ENCODE measurements at places on chromosomes 5 and 9. TPM values are rescaled to one million over a fixed set of nuclear protein-coding genes. Genes with fewer than 3 reads are reported as not detected.

The NOXA1 gene
- total RNA-seq: 1.0 TPM

DNA sequence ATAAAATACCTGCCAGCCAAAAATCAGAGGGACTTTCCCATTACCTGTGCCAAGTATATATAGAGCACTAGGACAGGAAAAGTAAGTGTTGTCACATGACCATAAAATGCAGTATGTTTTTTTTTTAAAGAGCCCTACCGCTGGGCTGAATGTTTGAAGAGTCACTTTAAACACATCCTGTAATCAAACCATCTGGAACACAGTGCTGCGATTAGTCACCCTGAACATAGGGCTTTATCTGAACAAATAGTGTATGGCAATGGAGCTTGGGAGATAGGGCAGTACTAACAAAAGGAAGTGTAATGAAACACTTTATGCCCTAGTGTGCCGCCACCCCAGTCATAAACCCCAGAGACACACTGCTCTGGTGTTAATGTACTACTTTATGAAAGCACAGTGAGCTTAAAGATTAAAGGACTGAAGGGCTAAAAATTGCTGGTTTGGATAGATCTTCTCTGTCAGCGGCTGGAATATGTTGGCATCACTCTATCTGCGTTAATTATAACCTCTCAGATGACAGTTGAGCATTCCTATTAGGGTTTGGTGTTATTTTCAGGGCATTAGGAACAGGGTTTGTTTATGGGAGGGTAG lies 90.4 kb downstream of the ZNF608 start:
- DNase-seq: no peak

DNA sequence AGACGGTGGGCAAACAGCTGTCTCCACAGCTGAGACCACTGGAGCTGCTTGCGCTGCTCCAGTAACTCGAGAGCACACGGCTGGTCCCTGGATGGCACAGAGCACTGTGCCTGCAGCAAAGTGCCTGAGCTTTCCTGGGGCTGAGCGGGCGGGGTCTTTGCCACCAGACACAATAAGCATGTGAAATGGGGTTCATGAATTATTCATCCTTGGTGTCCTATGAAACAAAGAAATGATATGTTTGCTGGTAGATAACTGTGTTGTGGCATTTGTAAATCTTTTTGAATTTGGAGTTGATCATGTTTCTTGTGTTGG lies 151.7 kb upstream of the MPDZ start:
- no peak for DNase-seq

- DNase-seq: no peak
Measured at GRCh38 chr5:35129276-35129675, 81.5 kb upstream of the AGXT2 start.

- DNase-seq: no peak
Measured at GRCh38 chr9:93030642-93031628, 27.6 kb upstream of the SUSD3 start.

DNA sequence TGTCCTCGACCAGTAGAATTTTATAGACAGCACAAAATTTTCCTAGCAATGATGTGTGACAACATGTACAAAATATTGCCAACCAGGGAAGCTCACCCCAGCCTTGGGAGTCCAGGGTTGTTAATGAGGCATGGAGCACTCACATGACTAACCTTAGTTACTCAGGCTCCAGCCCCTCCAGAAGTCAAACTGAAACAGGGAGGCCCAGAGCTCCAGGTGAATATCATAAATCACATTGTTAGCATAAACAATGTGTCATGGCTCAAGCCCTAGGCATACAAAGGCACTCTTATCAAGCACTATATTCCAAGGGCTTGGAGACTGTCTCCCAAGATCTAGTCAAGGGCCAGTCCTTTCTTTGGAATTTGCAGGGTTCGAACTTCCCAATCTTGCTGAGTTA lies 44.4 kb downstream of the TNFAIP8 start:
- peak; percentile 65 for DNase-seq

The HAVCR2 gene
- 10.4 TPM for total RNA-seq

GRCh38 chr5:103808464-103809106 lies 246.0 kb upstream of the NUDT12 start:
- DNase-seq: no peak

The ABCA1 gene
- 31.5 TPM for total RNA-seq

The CEP78 gene
- total RNA-seq: 39.5 TPM

The FBP2 gene
- total RNA-seq: not detected

DNA sequence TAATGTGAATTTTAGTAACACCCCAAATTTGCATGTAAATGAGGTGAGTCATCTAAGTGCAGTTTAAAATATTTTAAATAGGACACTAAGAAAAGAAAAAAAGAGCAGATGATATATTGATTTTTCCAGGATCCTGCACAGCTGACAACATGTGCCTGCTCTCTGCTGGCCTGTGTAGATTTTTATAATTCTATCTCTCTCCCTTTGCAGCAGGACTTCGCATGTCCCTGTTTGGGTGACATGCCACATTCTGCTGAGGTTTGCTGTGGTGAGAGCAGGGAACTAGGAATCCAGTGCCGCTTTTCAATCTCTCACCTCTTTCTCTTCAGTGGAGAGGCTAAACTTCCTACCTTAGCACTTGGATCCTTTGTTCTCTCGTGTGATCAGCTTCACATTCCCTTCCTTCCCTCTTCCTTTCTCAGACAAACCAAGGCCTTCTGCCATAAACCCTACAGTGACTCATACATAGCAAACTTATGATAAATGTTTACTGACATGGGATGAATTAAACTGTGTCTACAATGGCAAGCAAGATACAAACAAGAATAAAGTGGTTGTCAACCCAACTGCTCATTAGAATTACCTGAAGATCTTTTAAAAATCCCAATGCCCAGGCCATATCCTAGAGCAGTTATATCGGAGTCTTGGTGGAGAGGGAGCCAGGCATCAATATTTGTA lies 198.8 kb upstream of the EFNA5 start:
- no peak for DNase-seq

- no peak for DNase-seq
Measured at GRCh38 chr5:148398698-148399121, 15.0 kb downstream of the FBXO38 start.

The CDKN2B-AS1 gene
- total RNA-seq: not detected

DNA sequence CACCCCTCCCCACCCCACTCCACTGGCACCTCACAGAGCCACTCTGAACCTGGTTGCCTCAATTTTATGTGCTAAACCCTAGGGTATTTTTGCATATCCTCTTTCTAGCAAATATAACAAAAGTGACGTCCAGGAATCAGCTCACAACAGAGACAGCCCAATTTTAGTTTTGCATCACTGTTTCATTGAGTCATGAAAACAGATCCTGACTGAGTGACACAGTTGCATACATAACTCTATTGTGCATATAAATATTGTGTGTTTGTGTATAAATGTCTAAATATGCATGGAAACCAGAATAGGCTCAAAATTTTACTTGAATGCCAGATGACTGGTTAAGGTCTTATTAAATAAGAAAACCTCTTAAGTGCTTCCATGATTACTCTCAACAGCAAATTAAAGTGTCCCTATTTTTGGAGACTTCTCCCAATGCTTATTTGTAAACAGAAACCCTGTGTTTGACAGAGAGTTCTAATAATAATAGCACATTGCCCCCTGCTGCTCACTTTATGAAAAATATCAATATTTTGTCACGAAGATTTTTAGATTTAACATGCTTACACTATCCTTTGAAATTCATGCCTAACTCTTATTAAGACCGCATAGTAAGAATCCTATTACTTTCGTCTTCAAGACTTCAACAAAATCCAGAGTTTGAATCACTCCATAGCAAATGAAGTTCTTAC lies 75.5 kb upstream of the PRRC1 start:
- no peak for DNase-seq

GRCh38 chr5:127517110-127517479 lies 345 bp upstream of the PRRC1 start:
- no peak for DNase-seq

The BARHL1 gene
- not detected for total RNA-seq

The FGF18 gene
- total RNA-seq: not detected

DNA sequence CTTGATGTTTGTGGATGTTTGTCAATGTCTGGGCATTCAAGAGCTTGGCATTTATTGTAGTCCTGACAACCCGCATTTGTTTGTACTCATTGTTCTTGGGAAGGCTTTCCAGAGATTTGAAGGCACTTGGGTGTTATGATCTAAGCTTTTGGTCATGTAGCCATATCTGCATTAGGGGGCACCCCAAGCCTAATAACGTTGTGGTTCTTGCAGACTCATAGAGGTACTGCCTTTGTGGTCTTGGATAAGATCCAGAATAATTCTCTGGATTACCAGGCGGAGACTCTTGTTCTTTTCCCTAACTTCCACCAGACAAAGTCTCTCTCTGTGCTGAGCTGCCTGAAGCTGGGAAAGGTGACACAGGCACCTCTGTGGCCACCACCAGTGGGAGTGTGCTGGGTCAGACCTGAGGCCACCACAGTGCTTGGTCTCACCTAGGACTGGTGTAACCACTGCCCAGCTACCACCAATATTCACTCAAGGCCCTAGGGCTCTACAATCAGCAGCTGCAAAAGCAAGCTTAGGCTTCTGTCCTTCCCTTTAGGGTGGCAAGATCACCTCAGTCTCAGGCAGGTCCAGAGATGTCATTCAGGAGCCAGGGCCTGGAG lies 144.4 kb upstream of the TAS2R1 start:
- no peak for DNase-seq

- no peak for DNase-seq
Measured at GRCh38 chr5:87650284-87650683, 237.6 kb upstream of the CCNH start.

DNA sequence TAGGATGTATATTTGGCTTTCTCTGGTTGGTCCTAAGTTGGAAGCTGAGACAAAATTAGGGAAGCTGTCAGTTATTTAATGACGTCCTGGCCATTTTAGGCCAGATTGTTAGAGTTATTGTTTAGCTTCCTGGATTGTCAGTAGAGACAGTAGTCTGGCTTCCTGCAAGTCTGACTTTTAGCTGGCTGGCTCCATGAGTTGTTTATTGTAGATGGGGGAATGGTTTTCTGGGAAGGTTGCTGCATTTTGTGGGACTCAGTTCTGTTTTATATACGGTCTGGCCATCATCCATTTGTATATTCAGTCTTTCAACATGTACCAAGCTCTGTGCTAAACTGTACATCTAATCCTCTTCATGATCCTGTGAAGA lies 68.3 kb downstream of the SGCD start:
- DNase-seq: no peak

DNA sequence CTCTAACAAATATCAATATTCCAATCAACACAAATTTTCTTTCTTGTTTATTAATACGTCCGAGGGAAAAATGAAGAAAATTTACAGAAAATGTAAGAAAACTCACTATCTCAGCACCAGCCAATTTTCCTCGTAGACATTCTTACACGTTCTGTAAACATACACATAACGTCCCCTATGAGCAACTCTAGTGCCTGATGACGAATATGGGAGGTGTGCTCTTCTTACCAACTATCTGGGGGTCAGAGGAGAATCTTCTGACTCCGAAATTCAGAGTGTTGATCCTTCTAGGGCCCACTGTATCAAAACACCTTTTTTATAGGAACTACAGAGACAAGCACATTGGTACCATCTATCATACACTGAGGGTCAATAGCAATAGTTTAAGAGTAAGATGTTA lies 198.7 kb downstream of the GAPVD1 start:
- no peak for DNase-seq

The SH3PXD2B gene
- total RNA-seq: 1.1 TPM

- DNase-seq: no peak
Measured at GRCh38 chr9:84514421-84514820, 155.1 kb upstream of the NTRK2 start.

The PCDH12 gene
- 1.1 TPM for total RNA-seq
